ENCODE measurements at places on chromosomes 3 and 15.
A peak's percentile ranks its signal among the peaks of the same experiment; 100 is the strongest.

GRCh38 chr3:50520849-50521248 lies 17.4 kb upstream of the CACNA2D2 start:
- no peak for DNase-seq

- DNase-seq = no peak
Observed at GRCh38 chr3:190591080-190591479, 77.2 kb downstream of the IL1RAP start.

- DNase-seq = no peak
Observed at GRCh38 chr15:58221591-58222241, 83.5 kb downstream of the AQP9 start.

DNA sequence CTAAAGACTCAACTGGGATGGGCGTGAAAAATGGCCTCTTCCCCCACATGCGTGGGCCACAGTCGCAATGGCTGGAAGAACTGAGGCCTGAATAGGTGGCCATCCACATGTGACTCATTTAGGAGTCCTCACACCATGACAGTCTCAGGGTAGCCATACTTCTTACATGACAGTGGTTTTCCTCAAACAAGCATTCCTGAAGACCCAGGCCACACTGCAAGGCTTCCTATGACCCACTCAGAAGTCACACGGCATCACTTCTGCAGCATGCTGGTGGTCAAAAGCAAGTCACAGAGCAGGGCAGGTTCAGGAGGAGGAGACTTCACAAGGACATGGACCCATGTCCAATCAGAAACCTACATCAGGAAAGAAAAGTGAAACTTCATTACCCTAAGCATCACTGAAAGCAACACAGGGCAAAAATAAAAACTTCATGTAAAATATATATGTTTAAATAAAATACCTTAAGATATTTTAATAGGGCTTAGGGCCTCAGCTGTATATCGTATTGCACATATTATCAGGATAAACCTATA lies 257.1 kb downstream of the OPA1 start:
- DNase-seq = no peak

- DNase-seq = no peak
Observed at GRCh38 chr3:99509224-99509623, 129.2 kb upstream of the COL8A1 start.

DNA sequence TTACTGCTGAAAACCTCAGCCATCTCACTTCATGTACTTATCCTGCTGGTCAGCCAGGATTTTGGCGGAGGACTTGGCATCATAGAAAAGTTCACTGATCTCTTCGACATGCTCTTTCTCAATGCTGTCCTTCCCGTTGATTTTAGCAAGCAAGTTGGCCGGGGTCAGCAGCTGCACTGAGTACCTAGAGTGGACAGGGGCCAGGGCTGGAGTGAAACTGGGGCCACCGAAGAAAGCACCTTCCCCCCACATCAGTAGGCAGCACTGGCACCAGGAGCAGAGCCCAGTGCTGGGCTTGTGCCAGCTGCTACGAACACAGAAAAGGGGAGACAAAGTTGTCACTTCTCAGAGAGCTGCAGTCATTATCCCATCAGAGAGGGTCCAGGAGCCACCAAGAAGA lies 29.0 kb downstream of the SEC61A1 start:
- no peak for DNase-seq

DNA sequence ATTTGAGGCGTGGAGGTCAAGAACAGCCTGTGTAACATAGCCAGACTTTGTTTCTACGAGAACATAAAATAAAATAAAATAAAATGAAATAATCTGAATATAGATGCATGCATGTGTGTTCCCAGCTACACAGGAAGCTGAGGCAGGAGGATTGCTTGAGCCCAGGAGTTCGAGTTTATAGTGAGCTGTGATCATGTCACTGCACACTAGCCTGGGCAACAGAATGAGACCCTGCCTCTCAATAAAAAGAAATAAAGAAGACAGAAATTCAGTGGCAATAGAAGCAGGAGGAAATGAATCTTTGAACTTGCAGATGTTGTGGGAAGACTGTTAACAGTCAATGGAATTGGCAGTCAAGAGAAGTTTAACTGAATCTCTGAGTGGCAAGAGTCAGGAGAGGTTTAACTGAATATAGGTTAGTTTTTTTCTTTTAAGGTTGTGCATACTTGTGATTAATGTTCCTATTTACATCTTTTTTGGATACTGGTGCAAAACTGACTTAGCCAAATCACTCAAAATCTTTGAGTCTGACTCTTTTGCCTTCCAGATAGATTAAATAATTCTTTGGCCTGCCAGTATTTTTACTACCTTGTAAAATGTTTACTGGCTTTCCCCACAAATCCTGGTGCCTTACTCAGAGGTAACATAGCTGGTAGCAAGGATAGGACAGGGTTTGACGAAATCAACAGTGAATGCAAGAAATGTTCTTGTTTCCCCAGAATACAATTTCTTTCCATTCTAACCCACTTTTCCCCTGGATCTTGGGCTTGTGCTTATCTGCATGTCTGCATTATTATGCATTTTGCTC lies 361.4 kb downstream of the PDCD6IP start:
- DNase-seq = no peak

DNA sequence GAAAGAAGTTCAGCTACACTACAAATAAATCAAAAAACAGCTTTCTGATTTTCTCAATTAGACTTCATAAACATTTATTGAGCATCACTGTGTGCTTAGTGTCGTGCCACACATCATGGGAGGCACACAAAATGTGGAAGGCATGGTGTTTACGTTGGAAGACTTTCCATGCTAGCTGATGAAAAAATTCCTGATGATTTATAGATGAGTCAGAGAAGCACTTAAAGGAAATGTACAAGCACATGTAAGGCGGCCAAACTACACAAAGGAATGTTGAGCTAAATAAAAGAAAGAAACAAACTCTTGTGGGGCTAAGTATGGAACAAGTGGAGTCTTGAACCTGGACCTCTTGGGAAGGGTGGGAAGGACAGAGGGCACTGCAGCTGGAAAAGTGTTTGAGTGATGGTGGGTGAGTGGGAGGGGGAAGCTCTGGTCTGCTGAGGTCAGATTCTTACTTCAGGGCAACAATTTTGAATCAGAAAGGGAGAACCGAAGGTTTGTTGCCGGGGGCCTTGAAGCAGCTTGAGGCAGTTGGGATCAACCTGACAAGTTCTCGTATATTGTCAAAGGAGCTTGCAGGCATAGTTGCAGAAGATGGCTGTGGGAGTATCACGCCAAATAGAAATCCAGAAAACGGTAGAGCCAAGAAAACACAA lies 66.9 kb downstream of the FOXB1 start:
- no peak for DNase-seq

- no peak for DNase-seq
Observed at GRCh38 chr15:48984021-48984710, 20.4 kb upstream of the SHC4 start.

GRCh38 chr3:44996556-44996969 lies 20.5 kb downstream of the EXOSC7 start:
- no peak for DNase-seq

GRCh38 chr3:57544181-57545125 lies at the start of gene DNAH12:
TSS of gene DNAH12 (minus strand) at chr3:57544344. CDS start at chr3:57542870, 1,474 bp downstream.
- peak; percentile 73 for DNase-seq

DNA sequence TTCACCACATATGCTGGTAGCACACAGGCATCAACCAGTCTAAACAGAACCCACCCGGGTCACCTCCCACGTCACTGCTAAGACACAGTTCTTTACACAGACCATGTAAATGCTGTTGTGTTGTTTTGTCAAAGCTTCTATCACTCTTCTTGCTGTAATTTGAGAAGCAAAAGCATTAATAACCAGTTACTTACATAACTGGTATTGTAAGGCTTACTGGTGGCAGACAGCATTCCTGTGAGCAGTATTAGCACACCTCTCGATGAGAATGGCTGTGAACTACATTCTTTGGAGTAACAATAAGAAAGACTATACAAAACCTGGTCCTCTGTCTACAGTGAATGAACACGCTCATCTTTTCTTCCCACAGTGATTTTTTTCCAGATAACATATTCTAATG lies 479.2 kb downstream of the LPP start:
- no peak for DNase-seq

DNA sequence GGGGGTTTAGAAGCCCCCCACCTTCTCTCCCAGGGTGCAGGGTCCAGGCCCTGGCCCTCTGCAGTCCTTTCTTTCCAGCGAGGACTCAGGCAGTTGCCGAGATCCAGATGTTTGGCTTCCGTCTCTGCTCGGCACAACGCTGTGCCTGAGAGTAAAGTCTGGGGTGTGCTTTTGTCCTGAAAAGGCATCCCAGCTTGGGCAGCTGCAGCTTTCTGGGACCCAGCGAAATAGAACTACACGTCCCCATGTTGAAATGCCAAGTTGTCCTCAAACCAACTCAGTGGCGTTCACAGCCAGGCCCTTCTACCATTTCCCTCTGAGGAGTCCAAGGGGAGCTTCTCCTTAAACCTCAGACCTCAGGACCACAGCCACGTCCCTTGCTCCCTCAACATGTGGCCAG lies 23.1 kb downstream of the FGD5 start:
- no peak for DNase-seq
